Right ventricle myocardium superior (tissue), 1 donor: ENCODE measurements at places on chromosomes 6 and 20. TPM values are rescaled to one million over a fixed set of nuclear protein-coding genes. Genes with fewer than 3 reads are reported as not detected.

MEI4 gene
- total RNA-seq, result 0.73 TPM

SLC17A1 gene
- not detected for total RNA-seq

COX4I2 gene
- total RNA-seq, result 9.3 TPM

RIPPLY2 gene
- not detected for total RNA-seq

EYS gene
- not detected for total RNA-seq

PDE7B gene
- 18.6 TPM for total RNA-seq

LRRC73 gene
- total RNA-seq, result 1.4 TPM

CASP8AP2 gene
- total RNA-seq, result 13.8 TPM
